NCI-H1048 (cell line): ENCODE measurements at places on chromosomes 2 and 18.

GRCh38 chr2:10780491-10780820 lies 32.1 kb downstream of the PDIA6 start:
- no peak for DNase-seq

GRCh38 chr2:156601855-156602551 lies 165.8 kb downstream of the GPD2 start:
- DNase-seq = no peak

- no peak for DNase-seq
These were observed 6.2 kb upstream of the IGFBP5 start for GRCh38 chr2:216701544-216701943.

DNA sequence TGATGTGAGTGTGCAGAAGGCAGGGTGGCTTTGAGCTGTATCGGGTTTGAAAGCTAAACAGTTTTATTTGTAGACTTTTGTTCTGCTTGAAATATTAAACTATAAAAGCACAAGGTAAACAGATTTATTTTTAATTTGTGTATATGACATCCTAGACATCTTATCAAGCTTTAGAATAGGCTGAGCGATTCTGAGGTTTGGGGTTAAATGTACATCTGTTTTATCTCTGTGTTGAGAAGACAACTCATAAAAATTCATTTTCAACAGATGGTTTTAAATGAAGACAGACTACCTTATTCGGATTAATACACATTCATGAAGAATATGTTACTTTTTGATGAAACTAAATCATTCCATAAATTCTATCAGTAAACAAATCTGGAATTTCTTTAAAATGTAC lies 368.8 kb downstream of the RPRM start:
- no peak for DNase-seq

DNA sequence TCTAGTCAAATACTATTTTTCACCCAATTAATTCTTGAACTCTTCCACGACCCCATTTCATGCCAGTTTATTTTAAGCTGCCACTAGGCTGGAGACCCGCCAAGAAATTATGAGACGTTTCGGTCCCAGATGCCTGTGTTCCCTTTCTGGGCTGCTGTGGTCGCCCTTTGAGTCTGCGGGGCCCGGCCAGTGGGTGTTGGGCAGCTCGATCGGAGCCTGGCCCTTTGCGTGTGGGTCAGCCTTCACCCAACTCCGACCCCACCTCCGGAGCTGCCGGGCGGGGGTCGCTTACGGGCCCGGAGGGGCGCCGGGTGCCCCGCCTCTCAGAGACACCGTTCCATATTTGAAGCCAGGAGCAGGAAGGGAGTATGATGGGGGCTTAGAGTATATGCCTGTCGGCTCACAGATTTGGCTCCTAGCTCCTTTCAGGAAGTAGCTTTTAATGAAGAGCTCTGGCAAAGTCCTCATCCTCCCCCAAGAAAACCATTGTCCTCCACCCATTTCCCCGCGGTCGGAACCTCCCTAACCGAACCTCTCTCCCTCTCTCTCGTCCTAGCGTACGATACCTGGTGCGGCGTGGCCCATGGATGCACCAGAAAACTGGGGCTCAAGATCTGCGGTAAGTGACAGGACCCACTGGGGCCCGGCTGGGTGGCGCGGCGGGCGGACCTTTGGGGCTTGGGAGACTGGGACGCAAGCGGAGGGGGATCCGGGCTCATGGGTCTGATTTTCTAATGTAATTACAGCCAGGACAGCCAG lies 5.0 kb downstream of the GAD1 start:
- no peak for DNase-seq

- no peak for DNase-seq
These were observed 30.0 kb upstream of the STK17B start for GRCh38 chr2:196201229-196202009.

DNA sequence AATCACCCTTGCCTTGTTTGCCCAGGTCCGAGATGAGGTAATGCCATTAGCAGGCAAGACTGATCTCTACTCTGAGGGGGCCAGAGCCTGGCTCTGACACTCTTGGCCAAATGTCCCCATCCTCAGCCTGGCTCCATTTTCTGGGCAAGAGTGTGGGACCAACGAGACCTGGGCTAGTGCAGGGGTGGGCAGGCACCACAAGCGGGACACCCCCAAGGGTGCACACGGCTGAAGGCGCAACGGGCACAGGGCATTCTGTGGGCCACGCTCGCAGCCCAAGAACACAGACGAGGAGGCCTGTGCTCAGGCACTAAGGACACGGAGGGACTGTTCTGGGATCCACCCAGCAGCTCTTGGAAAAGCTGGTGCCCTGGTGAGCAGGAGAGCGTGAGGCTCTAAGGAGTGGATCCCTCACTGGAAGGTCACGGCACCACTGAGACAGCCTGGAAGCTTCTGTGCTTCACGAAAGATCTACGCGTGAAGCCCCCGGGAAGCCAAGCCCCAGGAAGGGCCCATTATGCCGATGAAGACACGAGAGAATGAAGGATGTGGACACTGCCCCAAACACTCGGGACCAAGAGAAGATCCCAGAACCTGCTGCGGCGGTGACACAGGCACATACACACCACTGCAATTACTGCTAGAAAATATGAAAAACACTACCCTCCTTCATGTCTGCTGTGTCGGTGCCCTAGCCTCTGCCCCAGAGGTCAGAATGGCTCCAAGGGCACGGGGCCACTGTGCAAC lies 138.2 kb downstream of the HDAC4 start:
- no peak for DNase-seq

- no peak for DNase-seq
These were observed 17.0 kb downstream of the COL4A4 start for GRCh38 chr2:227147023-227147422.

DNA sequence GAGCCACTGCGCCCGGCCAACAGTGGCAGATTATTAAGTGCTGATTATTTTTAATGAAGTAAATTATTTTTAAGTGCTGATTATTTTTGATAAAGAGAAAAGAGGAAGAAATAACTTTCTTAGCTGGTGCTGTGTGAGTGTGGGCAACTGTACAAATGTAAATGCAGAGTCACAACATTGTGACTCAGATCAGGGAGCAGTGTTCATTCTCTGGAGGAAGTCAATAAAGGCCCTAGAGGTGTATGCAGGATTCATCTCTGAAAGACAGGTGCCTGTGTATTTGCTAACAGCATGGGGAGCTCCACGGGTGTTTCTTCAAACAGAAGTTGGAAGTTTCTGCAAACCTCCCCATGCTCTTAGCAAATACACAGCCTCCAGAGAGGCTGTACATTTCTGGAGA lies 6.2 kb downstream of the KRTCAP3 start:
- DNase-seq = no peak

- no peak for DNase-seq
These were observed 10.4 kb upstream of the EN1 start for GRCh38 chr2:118857677-118858484.

DNA sequence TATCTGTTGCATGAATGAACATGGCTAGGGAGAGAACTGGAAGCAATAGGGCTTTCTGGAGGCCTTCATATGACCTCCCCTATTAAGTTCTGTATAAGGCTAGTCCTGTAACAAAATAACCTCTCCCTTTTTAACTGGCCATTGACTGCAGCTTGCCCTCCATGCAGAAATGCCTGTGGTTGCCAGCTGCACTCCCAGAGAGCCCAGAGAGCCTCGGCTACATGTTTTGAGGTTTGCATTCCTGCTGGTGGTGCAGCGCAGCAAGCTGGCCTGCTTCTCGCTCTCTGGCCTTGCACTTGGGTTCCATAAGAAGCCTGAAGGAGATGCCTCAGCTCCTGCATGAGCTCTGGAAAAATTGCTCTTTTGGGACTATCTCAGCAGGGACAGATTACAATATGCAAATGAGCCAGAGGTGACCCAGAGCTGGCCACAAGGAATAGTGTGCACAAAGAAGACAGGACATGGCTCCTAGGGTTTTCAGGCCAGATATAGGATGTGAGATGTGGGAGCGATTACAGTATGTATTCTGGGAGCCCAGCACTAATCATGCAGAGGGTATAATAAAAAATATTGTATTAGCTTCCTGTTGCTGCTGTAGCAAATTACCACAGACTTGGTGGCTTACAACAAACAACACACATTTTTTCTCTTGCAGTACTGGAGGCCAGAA lies 186.7 kb downstream of the INSIG2 start:
- DNase-seq = no peak
